ENCODE measurements at places on chromosomes 3 and 15. TPM values are rescaled to one million over a fixed set of nuclear protein-coding genes. Genes with fewer than 3 reads are reported as not detected.

The ALG3 gene
- total RNA-seq, result 35.5 TPM

The FMN1 gene
- 1.1 TPM for total RNA-seq

GRCh38 chr3:140617135-140617534 is 60.7 kb upstream of the TRIM42 start:
- no peak for DNase-seq

DNA sequence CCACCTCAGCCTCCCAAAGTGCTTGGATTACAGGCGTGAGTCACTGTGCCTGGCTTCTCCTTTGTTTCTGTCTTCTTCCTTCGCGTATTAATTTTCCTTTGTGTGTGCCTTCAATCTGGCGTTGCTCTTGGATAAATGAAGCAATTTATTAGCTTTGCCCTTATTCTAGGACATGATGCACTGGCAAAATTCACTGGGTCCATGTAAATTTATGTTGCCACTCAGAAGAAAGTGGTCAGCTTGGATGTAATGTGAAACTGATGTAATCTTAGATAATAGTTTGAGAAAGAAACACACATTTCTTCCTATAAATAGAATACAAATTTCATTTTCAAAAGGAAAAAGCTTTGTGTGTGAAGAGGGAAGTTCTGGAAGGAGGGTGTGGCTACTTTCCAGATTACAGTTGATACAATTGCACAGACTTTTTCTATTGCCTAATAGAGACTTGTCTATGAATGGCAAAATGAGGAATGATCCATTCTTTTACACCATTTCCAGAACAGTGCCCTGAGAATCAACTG is 23.3 kb upstream of the ATP1B3 start:
- DNase-seq, result no peak

DNA sequence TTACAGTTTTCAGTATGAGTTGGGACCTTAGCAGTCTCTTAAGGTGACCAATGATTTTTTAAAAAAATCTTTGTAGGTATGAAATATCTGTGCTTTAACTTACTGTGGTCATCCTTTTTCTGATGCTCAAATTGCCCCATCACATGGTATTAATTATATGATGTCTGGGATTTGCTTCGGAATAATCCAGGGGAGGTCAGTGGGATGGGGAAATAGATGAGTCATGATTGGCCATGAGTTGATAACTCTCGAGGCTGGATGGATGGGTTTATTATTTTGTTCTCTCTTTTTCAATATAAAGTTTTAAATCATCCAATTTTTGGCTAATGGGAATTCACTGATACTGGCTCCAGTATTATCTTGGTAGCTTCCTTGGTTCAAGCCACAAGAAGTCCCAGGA is 370.3 kb upstream of the TPM1 start:
- DNase-seq, result no peak
